Natural killer cell (primary cell): ENCODE measurements at places on chromosomes 6 and 20. TPM values are rescaled to one million over a fixed set of nuclear protein-coding genes. Genes with fewer than 3 reads are reported as not detected.

Gene CGA
- not detected for total RNA-seq

Gene VSTM2L
- total RNA-seq = 0.18 TPM

Gene SLPI
- total RNA-seq = not detected

Gene TMX4
- total RNA-seq = 94.5 TPM

Gene FAM210B
- 8.8 TPM for total RNA-seq

Gene HDGFL1
- total RNA-seq = not detected

Gene COX4I2
- not detected for total RNA-seq

Gene PCSK2
- not detected for total RNA-seq

Gene TMEM170B
- total RNA-seq = 3.6 TPM

Gene FAM209A
- 4.0 TPM for total RNA-seq

Gene ABHD16B
- total RNA-seq = not detected
